Activated CD4-positive, alpha-beta memory T cell treated with anti-CD3 and anti-CD28 coated beads for 36 hours (primary cell): ENCODE measurements at places on chromosomes 12 and 14.

GRCh38 chr14:26846388-26846787, 248.6 kb upstream of the NOVA1 start:
- no peak for DNase-seq

GRCh38 chr14:90580377-90581335, 183.8 kb downstream of the CALM1 start:
- no peak for DNase-seq

DNA sequence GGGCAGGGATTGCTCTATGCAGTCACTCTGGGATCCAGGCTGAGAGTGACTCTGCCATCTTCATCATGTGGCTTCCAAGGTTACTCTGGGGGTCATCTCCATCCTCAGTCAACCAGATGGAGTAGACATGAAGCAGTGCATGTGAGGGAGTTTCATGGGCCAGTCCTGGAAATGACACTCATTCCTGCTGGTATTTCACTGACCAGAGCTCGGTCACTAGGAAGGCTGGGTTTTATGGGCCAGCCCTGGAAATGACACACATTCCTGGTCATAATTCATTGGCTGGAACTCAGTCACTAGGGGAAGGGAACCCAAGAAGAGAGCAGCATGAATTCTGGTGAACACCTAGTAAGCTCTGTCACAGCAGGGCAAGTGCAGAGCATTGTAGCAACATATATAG, 144.7 kb downstream of the SMOC1 start:
- no peak for DNase-seq

DNA sequence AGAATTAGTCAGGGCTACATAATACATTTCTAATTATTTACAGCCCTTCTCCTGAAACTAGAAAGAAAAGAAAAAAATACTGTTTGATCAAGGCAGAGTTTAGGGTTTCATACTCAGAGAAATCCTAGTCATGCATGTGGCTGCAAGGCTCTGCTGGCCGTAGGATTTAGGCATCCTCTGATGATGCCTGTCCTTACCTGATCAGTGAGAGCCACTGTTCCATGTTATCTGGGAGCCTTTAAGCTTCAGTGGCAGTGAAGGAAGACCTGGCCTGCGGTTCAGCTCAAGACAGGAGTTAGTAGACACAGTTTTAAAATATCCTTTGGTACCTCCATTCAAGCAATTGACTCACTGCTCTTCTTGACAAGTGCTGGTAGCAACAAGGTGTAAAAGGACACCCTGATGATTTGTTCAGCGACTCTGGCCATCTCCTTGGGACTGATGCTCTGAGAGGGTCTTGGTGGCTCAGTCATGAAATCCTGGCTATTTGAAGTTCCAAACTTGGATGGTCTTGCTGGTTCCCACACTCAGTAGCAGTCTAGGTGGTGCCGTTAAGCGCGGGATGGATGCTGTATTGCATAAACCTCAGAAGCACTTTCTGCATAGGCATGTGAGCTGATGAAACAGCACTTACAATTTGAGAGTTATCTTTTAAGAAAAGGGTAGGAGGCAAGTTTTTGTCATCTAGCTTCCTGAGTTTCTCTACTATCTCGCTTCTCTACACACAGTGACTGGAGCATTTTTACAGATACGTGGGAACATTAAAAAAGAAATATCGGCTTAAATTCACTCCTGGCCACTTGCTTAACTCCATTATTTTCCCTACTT, 162.0 kb downstream of the SAMD4A start:
- DNase-seq, result no peak

DNA sequence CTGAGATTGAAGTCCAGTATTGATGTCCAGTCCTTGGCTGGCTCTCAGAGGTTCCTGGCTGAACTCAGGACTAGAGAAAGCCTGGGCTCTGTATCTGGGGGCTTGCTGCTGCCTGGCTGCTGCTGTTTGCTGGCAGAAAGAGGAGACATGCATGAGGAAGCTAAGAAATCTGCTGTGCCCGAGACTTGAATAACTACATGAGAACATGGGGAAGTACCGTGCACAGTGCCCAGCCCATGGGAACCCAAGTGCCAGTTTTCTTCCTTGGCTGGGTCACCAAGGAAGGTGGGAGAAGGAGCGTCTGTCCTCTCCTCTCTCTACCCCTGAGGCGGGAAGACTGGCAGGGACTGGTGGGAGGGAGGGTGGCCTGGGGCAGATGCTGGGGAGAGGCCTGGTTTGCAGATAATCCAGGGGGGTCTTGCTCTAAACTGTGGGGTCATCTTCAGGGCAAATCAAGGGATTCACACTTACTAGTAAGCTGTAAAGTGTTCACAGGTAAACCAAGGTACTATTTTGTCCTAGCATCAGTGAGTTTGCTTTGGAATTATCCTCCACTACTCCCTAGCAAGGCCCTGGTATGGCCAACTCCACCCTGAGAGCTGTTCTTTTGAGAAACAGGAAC, 13.8 kb upstream of the ZFP36L1 start:
- DNase-seq, result no peak

GRCh38 chr14:100677554-100678468, 48.9 kb upstream of the DLK1 start:
- DNase-seq, result no peak

GRCh38 chr12:123055281-123055766, 74.8 kb downstream of the ARL6IP4 start:
- no peak for DNase-seq

- no peak for DNase-seq
These were observed 224.0 kb upstream of the PDE3A start for GRCh38 chr12:20144341-20144740.
